ENCODE measurements at places on chromosomes 13 and 19.

GRCh38 chr13:111304603-111305289 lies 15.7 kb upstream of the TEX29 start:
- DNase-seq, result no peak

DNA sequence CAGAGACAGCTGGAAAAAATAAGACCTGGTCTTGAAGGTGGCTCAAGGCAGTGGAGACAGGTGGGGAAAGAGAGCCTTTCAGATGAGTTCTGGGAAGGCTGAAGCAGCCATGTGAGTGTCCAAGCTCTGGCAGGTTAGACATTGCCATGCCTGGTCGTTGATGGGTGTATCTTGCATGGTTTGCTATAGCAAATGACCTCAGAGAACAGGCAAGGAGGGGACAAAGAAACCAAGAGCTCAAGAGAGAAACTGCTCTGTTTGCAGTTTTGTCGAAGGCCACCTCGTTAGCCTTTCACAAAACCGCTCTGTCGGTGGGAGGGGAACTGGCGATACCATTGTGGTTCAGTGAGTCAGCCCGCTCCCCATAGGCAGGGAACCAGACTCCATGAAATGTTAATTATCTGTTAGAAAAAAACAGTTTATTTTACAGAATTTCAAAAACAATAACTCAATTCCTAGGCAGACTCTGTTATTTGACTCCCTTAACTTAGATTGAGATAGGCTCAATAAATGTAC lies 82.8 kb upstream of the ARGLU1 start:
- DNase-seq, result no peak

- peak; percentile 30 for DNase-seq
These were observed at the start of gene CLIP3 for GRCh38 chr19:36032251-36033104. Gene CLIP3, minus strand, starts transcription at chr19:36032873. Its CDS starts 516 bp downstream, at chr19:36032357.

GRCh38 chr13:20102525-20103180 lies 58.2 kb downstream of the GJA3 start:
- no peak for DNase-seq

DNA sequence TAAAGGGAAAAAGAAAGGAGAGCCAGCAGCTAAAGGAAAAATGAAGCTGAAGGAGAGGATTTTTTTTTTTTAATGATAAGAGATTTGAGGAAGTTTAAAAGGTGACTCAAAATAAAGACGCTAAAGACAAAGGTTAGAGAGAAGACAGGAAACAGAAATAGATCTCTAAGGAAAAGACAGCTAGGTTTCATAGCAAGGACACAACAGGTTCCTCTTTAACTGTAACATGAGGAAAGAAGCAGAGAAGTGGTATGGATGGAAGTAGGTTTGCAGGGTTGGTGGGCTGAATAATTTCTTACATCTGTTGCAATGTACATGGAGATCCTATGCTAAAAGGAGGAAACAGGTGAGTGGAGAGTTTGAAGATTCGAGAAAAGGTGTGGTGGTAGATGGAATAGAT lies 107.5 kb downstream of the MYCBP2 start:
- no peak for DNase-seq

- peak; percentile 57 for DNase-seq
These were observed 2.8 kb downstream of the UBA2 start for GRCh38 chr19:34430738-34431625.

GRCh38 chr13:45678282-45678681 lies 23.8 kb upstream of the CBY2 start:
- no peak for DNase-seq

GRCh38 chr19:1765904-1766799 lies 12.8 kb downstream of the ONECUT3 start:
- no peak for DNase-seq

GRCh38 chr13:50611117-50611781 lies 232.2 kb downstream of the DLEU7 start:
- no peak for DNase-seq

DNA sequence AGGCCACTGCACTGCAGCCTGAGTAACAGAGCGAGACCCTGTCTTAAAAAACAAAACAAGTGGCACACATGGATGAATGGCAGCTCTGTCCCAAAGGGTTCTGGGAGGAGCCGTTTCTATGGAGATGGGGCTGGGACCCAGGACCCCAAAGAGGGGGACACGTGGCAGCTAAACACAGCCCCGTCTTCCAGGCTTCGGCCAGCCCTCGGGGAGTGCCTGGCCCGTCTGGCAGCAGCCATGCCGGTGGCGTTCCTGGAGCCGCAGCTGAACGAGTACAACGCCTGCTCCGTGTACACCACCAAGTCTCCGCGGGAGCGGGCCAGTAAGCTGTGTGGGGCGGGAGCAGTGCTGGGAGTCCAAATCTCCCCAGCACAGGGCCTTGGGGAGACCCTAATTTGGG lies 82.4 kb downstream of the RYR1 start:
- no peak for DNase-seq
